Transverse colon (tissue), 4 donors: ENCODE measurements at places on chromosomes 2 and 18. TPM values are rescaled to one million over a fixed set of nuclear protein-coding genes. Genes with fewer than 3 reads are reported as not detected.

GAL3ST2 gene
- total RNA-seq, result 61.9 TPM

DNA sequence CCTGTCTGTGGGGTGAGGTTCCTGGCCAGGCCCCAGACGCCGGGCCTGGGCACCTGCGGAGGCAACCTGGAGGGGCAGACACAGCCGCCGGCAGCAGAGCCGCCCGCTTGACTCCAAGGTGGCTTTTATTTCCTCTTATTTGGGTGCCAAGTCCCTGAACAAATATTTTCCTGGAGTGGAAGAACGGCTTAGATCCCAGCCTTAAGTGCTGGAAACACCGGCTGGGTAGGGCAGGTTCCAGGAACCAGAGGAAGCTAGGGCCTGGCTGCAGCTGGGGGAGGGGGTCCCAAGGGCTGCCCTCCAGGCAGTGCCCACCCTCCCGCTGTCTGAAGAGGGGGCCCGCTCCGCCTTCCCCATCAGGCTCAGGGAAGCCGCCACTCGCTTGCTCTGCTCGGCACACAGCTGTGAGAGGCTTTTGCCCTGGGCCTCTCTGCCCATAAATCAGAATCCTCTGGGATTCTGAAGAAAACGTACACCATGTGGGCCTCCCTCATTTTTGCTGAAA, 28.2 kb downstream of the SDC1 start:
- no peak overlapping the region for H3K4me3 ChIP-seq
- peak; percentile 69 for DNase-seq
- H3K27ac ChIP-seq, result peak overlapping the region; percentile 87
- no peaks in the 10 kb centered on the region for H3K36me3 ChIP-seq

B3GNT7 gene
- 113 TPM for total RNA-seq

DNA sequence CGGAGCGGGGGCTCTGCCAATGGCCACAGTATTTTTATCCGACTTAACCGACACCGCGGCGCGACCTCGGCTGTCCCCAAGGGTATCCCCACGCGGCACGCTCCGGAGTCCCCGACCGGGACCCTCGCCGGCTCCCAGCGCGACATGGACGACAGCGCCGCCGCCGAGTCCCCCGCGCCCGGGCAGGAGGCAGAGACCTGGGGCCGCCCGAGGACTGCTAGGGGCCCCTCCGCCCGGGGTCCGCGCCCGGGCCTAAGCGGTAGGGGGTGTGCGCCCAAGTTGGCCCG, 468 bp downstream of the UXS1 start:
- H3K4me1 ChIP-seq, result peaks cover 21% of the 10 kb centered on the region
- H3K27me3 ChIP-seq, result no peaks in the 10 kb centered on the region
- H3K27ac ChIP-seq, result peak overlapping the region; percentile 93
- peak overlapping the region; percentile 98 for H3K4me3 ChIP-seq

DNA sequence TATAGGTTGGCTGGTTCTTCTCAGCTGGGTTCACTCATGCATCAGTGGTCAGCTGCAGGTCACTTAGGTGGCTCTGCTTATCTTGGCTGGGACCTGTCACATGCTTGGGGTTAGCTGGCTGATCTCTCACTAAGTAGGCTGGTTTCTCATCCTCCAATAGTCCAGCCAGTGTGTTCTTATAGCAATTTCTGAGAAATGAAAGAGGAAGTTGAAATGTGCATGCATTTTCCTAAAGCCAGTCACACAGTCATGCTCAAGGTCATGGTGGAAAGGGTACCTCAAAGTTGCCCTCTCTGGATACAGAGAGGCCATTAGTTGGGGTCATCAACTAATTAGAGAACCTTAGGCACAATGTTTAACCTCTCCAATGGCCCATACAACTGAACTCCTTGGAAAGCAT, 64.4 kb downstream of the KLHL29 start:
- no peaks in the 10 kb centered on the region for H3K36me3 ChIP-seq
- H3K27ac ChIP-seq, result no peak overlapping the region
- no peaks in the 10 kb centered on the region for H3K27me3 ChIP-seq
- peaks cover 2% of the 10 kb centered on the region for H3K4me1 ChIP-seq
- no peak overlapping the region for H3K4me3 ChIP-seq
- no peak for DNase-seq

DNA sequence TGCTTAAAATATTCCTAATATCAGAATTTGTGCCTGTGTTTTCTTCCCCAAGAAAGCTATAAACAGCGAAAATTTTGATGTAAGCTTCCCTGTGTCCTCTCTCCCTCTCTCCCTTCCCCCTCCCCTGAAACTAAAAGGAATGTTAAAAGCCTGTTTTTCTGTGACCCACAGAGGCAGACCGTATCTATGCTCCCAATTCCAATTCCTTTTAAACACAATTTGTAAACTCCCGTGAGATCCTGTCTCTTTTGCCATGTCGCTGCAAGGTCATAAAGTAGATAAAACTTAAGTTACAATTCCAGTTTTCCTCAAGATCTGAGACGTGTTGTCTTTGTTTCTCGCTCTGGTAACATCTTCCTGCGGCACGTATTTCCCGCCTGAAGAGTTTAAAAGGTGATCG, 23.3 kb downstream of the SKA1 start:
- H3K27ac ChIP-seq, result no peak overlapping the region
- H3K36me3 ChIP-seq, result no peaks in the 10 kb centered on the region
- no peaks in the 10 kb centered on the region for H3K4me1 ChIP-seq
- H3K4me3 ChIP-seq, result no peak overlapping the region

- no peak for DNase-seq
- H3K4me3 ChIP-seq, result no peak overlapping the region
- H3K27me3 ChIP-seq, result no peaks in the 10 kb centered on the region
- H3K4me1 ChIP-seq, result peaks cover 7% of the 10 kb centered on the region
Measured at GRCh38 chr2:15667809-15668556, 76.3 kb downstream of the DDX1 start.

ERBB4 gene
- 12.7 TPM for total RNA-seq

GRCh38 chr2:64139956-64140355, 4.3 kb downstream of the PELI1 start:
- H3K36me3 ChIP-seq, result no peaks in the 10 kb centered on the region
- DNase-seq, result no peak
- H3K4me1 ChIP-seq, result peaks cover 16% of the 10 kb centered on the region
- H3K4me3 ChIP-seq, result no peak overlapping the region
- H3K27me3 ChIP-seq, result no peaks in the 10 kb centered on the region
- peak overlapping the region; percentile 97 for H3K27ac ChIP-seq

NEUROD1 gene
- not detected for total RNA-seq

- no peak overlapping the region for H3K4me3 ChIP-seq
- H3K36me3 ChIP-seq, result no peaks in the 10 kb centered on the region
- no peaks in the 10 kb centered on the region for H3K27me3 ChIP-seq
- H3K27ac ChIP-seq, result no peak overlapping the region
Measured at GRCh38 chr2:16195681-16196070, 255.3 kb downstream of the MYCN start.

DNA sequence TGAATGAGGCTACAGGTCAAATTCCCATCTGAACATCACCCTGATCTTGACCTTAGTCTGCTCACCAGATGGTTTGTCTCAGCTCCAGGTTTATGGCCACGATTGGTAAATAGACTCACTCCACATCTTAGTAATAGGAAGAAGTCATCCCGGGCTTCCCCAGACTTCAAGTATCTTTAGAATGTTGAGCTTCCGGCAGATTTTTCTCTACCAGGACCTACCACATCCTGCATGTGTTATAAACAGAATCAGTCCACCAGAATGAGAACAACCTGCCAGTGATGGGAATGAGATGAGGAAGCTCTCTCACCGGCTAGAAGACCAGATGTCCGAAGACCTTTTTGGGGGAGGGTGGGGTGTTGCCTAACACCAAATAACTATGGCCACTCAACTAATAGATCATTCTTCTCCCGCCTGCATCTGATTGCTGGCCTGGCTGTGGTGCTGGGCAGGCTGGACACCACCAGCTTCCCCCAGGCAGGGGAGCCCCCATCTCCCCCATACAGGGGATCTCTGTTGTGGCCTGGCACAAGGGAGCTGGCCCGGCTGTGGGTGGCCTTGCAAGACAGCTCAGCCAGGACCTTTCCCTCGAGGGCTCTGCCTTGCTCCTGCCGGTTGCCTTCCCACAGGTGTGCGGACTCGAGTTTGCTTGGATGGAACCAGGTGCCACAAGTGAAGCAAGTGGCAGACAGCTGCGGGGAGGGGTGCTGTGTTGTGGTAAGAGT, 88.5 kb downstream of the SH3RF3 start:
- H3K4me1 ChIP-seq, result peaks cover 15% of the 10 kb centered on the region
- no peaks in the 10 kb centered on the region for H3K36me3 ChIP-seq
- peak overlapping the region; percentile 67 for H3K27ac ChIP-seq
- DNase-seq, result peak; percentile 28
- H3K4me3 ChIP-seq, result no peak overlapping the region

IL1RL2 gene
- not detected for total RNA-seq

NPC1 gene
- total RNA-seq, result 96.1 TPM

- H3K27me3 ChIP-seq, result peaks cover 4% of the 10 kb centered on the region
- H3K4me1 ChIP-seq, result peaks cover 22% of the 10 kb centered on the region
- DNase-seq, result no peak
Measured at GRCh38 chr18:23142251-23142929, 7.1 kb downstream of the CABLES1 start.

DNA sequence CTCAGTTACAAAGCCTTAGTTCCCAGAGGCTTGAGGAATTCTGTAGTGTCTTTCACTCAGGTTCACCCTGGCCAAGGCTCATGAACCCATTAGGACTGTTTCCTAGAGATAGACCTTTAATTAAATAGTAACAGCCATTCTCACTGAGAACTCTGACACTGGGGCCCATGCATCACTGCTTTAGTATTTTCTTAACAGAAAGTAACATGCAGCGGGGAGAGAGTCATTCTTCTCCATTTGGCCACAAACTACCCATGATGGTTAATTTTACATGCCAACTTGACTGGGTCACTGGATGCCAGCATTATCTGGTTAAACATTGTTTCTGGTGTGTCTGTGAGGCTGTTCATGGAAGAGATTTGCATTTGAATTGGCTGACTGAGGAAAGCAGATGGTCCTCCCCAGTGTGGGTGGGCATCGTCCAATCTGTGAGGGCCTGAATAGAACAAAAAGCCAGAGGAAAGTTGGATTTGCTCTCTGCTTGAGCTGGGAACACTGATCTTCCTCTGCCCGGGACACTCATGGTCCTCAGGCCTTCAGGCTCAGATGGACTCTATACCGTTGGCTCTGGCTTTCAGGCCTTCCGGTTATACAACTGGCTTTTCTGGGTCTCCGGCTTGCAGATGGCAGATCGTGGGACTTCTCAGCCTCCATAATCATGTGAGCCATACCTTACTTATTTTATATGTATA, 5.6 kb upstream of the CPLX4 start:
- H3K4me1 ChIP-seq, result no peaks in the 10 kb centered on the region
- H3K4me3 ChIP-seq, result no peak overlapping the region
- DNase-seq, result no peak
- H3K36me3 ChIP-seq, result peaks cover 9% of the 10 kb centered on the region
- H3K27ac ChIP-seq, result no peak overlapping the region

- no peaks in the 10 kb centered on the region for H3K27me3 ChIP-seq
- H3K36me3 ChIP-seq, result no peaks in the 10 kb centered on the region
- no peak overlapping the region for H3K27ac ChIP-seq
- H3K4me3 ChIP-seq, result no peak overlapping the region
- DNase-seq, result no peak
- H3K4me1 ChIP-seq, result no peaks in the 10 kb centered on the region
Measured at GRCh38 chr2:65498396-65498795, 66.0 kb upstream of the SPRED2 start.

RNF125 gene
- total RNA-seq, result 9.2 TPM

DNA sequence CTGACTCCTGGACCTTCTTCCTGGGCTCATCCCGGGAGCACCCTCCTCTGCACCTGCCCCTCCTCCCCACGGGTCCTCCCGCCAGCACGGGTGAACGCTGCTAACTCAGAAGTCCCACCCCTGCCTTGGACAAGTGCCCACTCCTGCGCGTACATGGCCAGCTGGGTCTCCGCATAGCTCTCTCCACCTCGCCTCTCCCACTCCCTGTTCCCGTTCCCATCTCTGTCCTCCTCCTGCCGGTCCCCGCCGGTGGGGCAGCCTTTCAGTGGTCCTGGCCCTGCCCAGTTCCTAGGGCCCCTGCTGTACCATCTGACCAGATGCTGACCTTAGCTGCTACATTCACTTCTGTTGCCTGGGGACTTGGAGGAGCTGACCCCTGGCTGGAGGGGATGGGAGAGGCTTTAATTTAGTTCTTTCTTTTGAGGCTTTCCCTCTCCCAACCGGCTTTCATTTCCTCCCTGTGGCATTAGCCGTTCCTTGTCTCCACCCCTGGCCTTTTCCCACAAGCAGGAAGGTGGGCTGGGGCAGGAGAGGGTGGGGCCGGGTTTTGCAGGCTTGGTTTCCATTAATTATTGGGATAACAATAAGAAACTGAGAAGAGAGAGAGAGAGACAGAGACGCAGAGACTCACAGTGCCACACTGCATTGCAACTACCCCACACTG, 136.1 kb downstream of the SH3BP4 start:
- no peaks in the 10 kb centered on the region for H3K4me1 ChIP-seq
- no peak overlapping the region for H3K27ac ChIP-seq
- H3K27me3 ChIP-seq, result no peaks in the 10 kb centered on the region
